Stimulated activated CD8-positive, alpha-beta memory T cell treated with anti-CD3 and anti-CD28 coated beads, Interleukin-2, amount 100 ng/mL, for 1 hour (primary cell): ENCODE measurements at places on chromosomes 6 and 20.

- no peak for DNase-seq
Observed at GRCh38 chr20:17657079-17657825, 24.8 kb downstream of the RRBP1 start.

- no peak for DNase-seq
Observed at GRCh38 chr20:48684501-48685041, 143.2 kb downstream of the PREX1 start.

DNA sequence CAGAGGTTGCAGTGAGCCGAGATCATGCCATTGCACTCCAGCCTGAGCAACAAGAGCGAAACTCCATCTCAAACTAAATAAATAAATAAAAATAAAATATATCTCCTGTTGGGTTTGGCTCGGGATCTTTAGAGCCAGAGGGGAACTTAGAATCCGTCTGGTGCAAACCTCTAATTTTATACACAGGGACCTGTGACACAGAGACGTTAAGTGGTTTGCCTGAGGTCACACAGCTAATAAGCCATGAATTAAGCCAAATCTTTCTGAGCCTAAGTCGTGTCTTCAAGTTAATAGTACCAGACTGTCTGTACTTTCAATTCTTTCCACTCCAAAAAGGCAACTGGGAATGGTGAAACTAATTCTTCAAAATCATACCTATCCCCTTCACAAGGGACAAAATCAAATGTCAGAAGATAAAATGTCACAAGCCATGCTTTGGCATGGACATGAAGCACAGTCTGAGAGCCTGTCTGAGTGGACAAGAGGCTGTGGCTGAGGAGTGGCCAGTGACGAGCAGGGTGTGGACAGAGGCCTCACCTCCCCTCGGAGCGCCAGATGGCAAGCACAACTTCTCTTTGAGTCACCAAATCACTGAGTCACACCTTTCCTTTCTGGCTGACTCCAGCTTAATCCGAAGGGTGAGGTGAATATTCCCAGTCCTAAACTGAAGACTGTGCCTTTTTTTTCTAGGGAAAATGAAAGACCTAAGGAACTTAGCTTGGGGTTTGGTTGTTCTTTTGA lies 177.4 kb downstream of the TFAP2A start:
- no peak for DNase-seq

DNA sequence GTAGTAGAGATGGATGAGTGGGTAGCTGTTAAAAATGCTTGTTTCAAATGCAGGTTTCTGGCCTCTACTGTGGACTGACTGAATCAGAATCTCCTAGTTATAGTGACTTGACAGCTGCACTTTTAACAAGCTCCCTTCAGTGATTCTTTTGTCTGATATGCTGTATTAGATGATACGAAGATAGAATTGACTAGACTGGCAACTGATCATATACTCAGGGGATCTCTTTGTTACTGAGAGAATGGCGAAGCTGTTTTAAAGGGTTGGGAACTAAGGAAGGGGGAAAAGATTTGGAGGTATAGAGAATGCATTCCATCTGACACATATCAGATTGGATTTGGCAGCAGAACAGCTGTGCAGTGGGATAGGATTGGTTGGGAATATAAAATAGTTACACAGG lies 7.0 kb downstream of the ENPP4 start:
- DNase-seq: no peak

DNA sequence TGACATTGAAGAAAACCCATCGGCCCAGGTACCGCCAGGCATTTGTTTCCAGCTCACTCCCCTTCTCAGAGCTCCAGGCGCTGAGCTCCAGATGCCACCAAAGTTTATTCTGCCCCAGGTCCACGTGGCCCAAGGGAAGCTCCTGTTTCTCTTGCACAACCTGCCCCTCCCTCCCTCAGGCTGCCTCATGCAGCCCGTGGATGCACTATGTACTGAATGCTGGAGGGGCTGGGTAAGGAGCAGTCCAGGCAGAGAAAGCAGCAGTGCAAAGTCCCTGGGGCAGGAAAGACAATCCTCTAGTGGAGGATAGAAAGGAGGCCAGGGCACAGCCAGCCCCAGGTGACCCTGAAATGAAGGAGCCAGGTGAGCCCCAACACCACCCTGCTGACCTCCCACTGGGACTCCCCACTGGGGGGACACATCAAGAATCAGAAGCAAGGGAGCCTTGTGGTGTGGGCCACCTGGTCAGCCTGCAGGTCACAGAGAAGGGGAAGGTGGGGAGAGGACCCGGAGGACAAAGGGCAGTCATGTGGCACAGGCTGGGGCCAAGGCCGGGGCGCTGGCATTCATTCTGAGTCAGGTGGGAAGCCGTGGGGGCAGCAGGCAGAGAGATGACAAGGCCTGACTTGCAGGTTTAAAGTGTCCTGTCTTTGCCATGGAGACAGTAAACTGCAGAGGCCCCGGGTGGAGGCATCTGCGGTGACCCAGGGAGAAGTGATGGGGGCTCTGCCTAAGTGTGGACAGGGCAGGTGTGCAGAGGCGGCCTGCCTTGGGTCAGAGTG lies 230.1 kb downstream of the PREX1 start:
- no peak for DNase-seq

- DNase-seq: no peak
Observed at GRCh38 chr6:149162924-149163323, 154.6 kb upstream of the TAB2 start.
